ENCODE measurements at places on chromosomes 12 and 14. TPM values are rescaled to one million over a fixed set of nuclear protein-coding genes. Genes with fewer than 3 reads are reported as not detected.

- peak overlapping the region; percentile 67 for H3K27ac ChIP-seq
- H3K4me3 ChIP-seq = peak overlapping the region; percentile 80
Measured at GRCh38 chr14:93115069-93115820, 480 bp downstream of the ITPK1 start.

COX8C gene
- total RNA-seq = not detected

- DNase-seq = no peak
- H3K27ac ChIP-seq = no peak overlapping the region
- no peak overlapping the region for H3K4me3 ChIP-seq
- H3K4me1 ChIP-seq = no peaks in the 10 kb centered on the region
- H3K36me3 ChIP-seq = no peaks in the 10 kb centered on the region
- H3K27me3 ChIP-seq = no peaks in the 10 kb centered on the region
Measured at GRCh38 chr12:39605996-39606395, 13.6 kb downstream of the ABCD2 start.

DNA sequence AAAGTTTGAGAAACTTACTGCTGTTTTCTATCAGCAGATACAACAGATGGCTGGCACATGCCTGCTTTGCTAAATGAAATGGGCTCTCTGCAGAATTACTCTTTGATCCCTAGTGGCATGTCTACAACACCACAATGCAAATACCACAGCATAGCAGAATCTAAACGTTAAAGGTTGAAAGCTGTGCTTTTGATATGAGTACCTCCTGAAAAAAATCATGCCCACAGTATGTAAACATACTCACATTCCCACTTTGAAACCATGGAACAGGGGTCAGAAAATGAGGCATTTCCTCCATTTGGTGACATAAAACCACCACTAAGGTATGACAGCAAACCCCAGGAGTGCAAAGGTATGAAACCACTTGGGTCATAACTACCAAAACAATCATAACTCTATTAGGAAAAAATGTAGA, 7.5 kb downstream of the WIF1 start:
- H3K27ac ChIP-seq = no peak overlapping the region
- no peaks in the 10 kb centered on the region for H3K4me1 ChIP-seq
- peaks cover 55% of the 10 kb centered on the region for H3K27me3 ChIP-seq
- H3K4me3 ChIP-seq = no peak overlapping the region
- H3K36me3 ChIP-seq = no peaks in the 10 kb centered on the region

- DNase-seq = no peak
- no peak overlapping the region for H3K27ac ChIP-seq
- no peaks in the 10 kb centered on the region for H3K36me3 ChIP-seq
- no peaks in the 10 kb centered on the region for H3K27me3 ChIP-seq
Measured at GRCh38 chr12:113369391-113369985, 11.1 kb downstream of the PLBD2 start.

DNA sequence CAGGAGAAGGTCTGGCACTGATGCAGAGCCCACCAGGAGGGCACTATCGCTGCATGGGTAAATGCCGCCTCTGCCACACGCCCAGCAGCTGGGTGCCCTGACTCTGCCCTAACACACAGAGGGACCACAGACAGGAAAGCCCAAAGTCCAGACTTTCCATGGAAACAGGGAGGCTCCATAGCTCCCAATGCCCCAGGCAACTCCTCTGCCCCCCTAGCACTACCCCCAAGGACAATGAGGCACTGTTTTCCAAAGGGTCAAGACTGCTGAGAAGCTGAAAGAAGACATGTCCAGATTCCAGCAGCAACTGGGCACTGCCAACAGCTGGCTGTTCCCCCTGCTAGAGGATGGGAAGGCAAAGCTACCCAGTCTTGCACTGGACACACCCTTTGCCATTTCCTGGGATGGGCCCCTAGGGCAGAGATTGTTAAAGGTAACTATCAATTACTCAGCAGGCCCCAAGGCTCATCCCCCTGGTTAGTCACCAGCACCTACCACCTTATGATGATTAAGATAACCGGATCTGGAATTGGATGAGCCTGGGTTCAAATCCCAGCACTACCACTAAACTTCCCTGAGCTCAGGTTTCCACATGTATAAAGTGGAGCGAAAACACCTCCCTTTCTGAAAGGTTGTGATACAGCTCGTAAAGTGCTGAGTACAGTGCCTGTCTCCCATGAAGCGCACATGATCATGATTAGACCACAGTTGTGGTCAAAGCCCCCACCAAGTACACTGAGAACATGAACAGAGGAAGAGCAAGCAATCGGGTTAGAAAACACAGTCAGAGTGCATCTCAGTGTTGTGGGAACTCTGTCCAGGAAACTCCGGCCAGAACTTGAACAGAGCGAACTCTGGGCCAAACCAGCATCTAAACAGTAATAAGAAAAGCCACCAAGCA, 3.3 kb downstream of the PXN start:
- H3K27me3 ChIP-seq = no peaks in the 10 kb centered on the region
- no peak overlapping the region for H3K4me3 ChIP-seq
- H3K27ac ChIP-seq = no peak overlapping the region

MYH6 gene
- not detected for total RNA-seq

MMP19 gene
- 2.3 TPM for total RNA-seq

DNA sequence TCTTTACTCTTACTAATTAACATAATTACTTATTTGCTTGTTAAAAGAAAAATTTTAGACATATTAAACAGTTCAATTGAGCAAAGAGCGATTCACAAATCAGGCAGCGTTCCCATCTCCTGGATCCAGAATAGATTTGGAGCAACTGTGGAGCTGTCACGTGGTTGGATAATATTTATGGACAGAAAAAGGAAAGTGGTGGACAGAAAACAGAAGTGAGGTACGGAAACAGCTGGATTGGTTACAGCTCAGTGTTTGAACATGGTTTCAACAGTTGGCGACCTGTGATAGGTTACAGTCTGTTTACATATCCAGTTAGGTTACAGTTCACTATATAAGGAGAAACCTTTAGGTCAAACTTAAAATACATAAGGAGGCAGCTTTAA, 19.7 kb upstream of the FAM234B start:
- H3K27me3 ChIP-seq = no peaks in the 10 kb centered on the region
- H3K4me1 ChIP-seq = no peaks in the 10 kb centered on the region
- no peak for DNase-seq
- H3K27ac ChIP-seq = no peak overlapping the region
- no peak overlapping the region for H3K4me3 ChIP-seq
- no peaks in the 10 kb centered on the region for H3K36me3 ChIP-seq

- no peaks in the 10 kb centered on the region for H3K27me3 ChIP-seq
- H3K4me3 ChIP-seq = no peak overlapping the region
- H3K36me3 ChIP-seq = no peaks in the 10 kb centered on the region
Measured at GRCh38 chr14:96584907-96585671, 82.9 kb downstream of the PAPOLA start.

DNA sequence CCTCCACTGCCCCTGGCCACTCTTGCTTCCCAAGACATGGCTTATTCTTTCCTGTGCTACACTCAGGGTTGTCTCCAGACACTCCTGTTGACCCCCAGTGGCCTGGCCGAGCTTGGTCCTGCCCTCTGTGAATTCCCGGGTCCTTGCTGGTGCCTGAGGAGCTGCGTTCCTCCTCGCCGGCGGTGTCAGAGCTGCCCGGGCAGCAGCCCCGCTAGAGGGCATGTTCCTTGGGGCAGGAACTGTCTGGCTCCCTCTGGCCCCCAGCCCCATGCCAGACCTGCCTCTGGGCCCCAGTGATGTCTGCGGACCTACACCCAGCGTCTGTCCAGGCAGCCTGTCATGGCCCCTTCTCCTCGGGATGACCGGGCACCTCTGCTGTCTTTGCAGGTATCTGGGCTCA, 68.4 kb downstream of the AACS start:
- no peak for DNase-seq
- H3K4me3 ChIP-seq = no peak overlapping the region
- no peaks in the 10 kb centered on the region for H3K36me3 ChIP-seq
- no peaks in the 10 kb centered on the region for H3K27me3 ChIP-seq

- H3K27ac ChIP-seq = no peak overlapping the region
- DNase-seq = peak; percentile 41
- no peak overlapping the region for H3K4me3 ChIP-seq
- H3K4me1 ChIP-seq = peaks cover 12% of the 10 kb centered on the region
- no peaks in the 10 kb centered on the region for H3K36me3 ChIP-seq
Measured at GRCh38 chr12:851913-852312, 97.6 kb downstream of the RAD52 start.

NOXRED1 gene
- total RNA-seq = 1.0 TPM

INHBE gene
- 0.62 TPM for total RNA-seq

DNA sequence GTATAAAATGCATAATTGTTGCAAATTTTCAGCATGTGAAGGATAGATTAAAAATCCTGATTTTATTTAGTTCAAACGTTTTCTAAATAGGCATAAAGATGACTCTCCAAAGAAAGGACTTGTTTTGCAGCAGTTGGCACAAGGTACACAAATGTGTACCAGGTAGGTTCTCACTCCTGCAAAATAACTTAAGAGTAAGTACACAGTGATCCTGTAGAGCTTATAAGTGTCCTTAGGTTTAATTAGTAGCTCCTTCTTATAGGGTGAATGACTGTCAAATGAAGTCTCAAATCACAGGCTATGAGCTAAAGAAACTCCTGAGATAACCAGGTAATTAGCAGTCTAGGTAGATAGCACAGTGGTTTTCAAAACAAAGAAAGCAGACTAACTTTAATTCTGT, 330.6 kb upstream of the MDGA2 start:
- no peak overlapping the region for H3K4me3 ChIP-seq
- no peaks in the 10 kb centered on the region for H3K27me3 ChIP-seq
- no peak for DNase-seq
- H3K4me1 ChIP-seq = no peaks in the 10 kb centered on the region

DNA sequence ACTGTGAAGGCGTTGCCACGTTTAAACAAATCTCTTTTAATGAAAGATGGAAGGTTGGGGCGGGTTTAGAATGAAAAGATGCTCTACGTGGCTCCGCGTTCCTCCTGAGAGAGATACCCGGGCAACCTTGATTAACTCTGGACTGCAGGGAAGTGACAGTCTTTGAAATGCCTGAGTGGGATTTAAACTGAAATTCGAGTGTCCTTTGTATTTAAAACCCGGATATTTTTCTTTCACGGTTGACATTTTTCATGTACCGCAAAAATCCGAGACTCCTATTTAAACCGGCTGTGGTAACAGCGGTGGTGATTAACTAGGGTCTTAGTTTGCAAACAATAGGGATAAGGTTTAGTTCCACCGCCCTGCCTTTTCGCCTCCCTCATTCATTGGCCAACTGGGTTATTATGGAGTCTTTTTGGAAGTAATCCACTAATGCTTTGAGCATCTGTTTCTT, 707 bp downstream of the G2E3 start:
- peak overlapping the region; percentile 85 for H3K4me3 ChIP-seq
- peak; percentile 48 for DNase-seq
- no peaks in the 10 kb centered on the region for H3K27me3 ChIP-seq
- H3K4me1 ChIP-seq = peaks cover 19% of the 10 kb centered on the region
- H3K27ac ChIP-seq = peak overlapping the region; percentile 89
- no peaks in the 10 kb centered on the region for H3K36me3 ChIP-seq

SRRM4 gene
- total RNA-seq = not detected

DNA sequence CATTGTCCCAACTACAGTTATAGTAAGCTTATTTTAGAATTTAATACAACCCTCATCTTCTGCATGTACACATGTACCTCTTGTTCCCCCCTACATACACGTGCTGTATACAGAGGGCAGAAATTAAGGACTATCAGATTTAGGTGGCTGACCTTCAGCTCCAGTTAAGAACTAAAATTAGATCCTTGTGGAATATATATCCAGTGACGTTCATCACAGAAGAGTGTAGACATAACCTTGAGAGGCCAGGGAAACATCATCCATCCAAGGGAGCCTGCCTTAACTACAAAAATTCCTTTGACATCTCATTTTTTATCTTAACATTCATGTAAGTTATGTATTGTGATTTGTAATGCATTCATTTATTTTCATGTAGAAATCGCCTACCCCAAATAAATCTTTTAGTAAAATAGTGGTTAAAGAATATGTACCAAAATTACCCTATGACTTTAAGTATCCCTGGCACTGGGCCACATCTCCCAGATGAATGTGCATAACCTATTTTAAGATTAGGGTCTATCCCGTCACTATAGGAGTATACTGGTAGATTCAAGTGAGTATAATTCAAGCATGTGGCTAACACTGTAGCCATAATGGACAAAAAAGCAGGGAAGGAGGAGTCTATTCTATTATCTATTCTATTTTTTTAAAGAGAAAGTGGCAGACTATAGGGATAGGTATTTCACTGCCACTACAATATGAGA, 27.5 kb downstream of the RIC8B start:
- no peak for DNase-seq
- H3K27me3 ChIP-seq = no peaks in the 10 kb centered on the region
- H3K4me3 ChIP-seq = no peak overlapping the region
- H3K36me3 ChIP-seq = no peaks in the 10 kb centered on the region
- H3K4me1 ChIP-seq = peaks cover 4% of the 10 kb centered on the region

DLGAP5 gene
- total RNA-seq = 144 TPM

Data from A673 (cell line).